PC-9 (cell line): ENCODE measurements at places on chromosomes 12 and 14.
A peak's percentile ranks its signal among the peaks of the same experiment; 100 is the strongest.

DNA sequence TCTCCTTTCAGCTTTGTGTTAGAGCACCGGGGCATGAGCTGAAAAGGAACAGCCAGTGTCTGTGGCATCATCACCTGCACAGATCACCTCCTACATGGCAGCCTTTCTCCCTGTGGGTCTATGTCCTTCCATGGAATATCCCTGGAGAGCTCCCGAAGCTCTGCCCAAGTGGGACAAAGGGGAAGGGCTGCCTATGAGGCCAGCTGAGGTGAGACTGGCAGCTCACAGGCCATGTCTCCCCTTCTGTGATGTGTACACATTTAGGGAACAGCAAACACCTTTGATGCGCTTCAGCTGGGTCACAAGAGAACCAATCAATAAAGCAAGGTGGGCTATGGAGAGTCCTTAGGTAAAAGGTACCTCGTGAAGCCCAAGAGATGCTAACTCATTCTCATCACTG is 4.1 kb downstream of the PROX2 start:
- no peak for DNase-seq
- no peaks in the 10 kb centered on the region for H3K36me3 ChIP-seq
- no peaks in the 10 kb centered on the region for H3K4me1 ChIP-seq
- peaks cover 11% of the 10 kb centered on the region for H3K27me3 ChIP-seq
- no peak overlapping the region for H3K27ac ChIP-seq

DNA sequence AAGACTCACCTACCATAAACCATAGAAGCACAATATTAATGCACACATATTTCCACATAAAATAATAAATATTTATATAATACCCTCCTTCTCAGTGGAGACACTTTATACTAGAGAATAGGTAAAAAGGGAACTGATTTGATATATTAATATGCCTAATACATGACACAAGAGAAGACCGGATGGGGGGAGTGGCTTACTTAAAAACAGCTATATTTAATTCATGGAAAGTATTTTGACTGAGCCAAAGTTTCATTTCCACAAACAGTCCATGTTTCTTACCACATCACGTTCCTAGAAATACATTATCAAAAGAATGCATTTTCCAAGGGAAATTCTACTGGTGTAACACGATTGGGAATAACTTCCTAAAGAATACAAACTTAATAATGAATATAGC is 63.4 kb downstream of the ITPR2 start:
- H3K27ac ChIP-seq = no peak overlapping the region
- H3K4me3 ChIP-seq = no peak overlapping the region
- H3K27me3 ChIP-seq = no peaks in the 10 kb centered on the region
- DNase-seq = no peak
- no peaks in the 10 kb centered on the region for H3K36me3 ChIP-seq

DNA sequence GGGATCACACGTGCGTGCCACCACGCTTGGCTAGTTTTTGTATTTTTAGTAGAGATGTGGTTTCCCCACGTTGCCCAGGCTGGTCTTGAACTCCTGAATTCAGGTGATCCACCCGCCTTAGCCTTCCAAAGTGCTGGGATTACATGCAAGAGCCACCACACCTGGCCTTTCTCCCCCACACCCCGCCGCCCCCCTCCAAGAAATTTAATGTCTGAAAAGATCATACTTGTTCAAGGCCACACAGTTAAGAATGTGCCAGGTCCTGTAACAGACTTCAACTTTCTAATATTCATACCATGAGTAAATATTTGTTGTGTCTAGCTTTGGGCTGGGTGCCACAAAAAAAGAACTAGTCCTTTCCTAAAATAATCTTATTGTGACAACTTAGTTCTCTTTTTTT is 9.1 kb downstream of the GATC start:
- DNase-seq = no peak
- no peaks in the 10 kb centered on the region for H3K4me1 ChIP-seq
- H3K27me3 ChIP-seq = no peaks in the 10 kb centered on the region
- peaks cover 17% of the 10 kb centered on the region; the same call in 1 of the 2 replicates for H3K36me3 ChIP-seq
- H3K4me3 ChIP-seq = no peak overlapping the region

DNA sequence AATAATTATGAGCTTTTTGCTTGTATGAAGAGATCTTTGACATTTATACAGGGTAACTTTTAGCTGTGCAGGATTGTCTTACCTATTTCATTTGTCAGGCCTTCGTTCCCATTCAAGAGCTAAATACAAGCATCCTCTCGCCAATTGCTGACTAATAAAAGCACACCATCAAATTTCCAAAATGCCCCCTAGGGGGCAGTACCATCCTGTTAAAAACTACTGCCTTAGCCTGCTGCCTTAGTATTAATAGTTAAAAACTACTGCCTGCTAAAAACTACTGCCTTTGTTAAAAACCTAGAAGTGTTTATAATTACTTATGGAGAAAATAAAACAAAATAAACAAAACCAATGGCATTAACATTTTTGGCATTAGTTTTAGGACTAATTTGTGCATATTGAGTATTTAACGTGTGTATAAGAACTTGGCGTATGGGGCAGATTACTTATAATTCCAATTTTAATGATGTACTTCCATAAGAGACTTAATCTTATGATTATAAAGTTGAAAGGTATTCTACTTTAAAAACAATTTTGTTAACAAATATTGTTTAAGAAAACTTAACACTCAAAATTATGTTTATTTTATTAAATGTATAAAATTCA is 3.0 kb upstream of the IFI27L2 start:
- no peaks in the 10 kb centered on the region for H3K27me3 ChIP-seq
- DNase-seq = peak; percentile 37

- H3K36me3 ChIP-seq = peaks cover 7% of the 10 kb centered on the region; the same call in 1 of the 2 replicates
- no peak overlapping the region for H3K4me3 ChIP-seq
- H3K27me3 ChIP-seq = no peaks in the 10 kb centered on the region
- peaks cover 23% of the 10 kb centered on the region for H3K4me1 ChIP-seq
These were observed 104.7 kb downstream of the PRKCH start for GRCh38 chr14:61426048-61426447.

GRCh38 chr12:75838309-75838708 is 193.3 kb downstream of the PHLDA1 start:
- no peak overlapping the region for H3K4me3 ChIP-seq
- no peak overlapping the region for H3K27ac ChIP-seq
- H3K36me3 ChIP-seq = no peaks in the 10 kb centered on the region
- H3K4me1 ChIP-seq = no peaks in the 10 kb centered on the region

DNA sequence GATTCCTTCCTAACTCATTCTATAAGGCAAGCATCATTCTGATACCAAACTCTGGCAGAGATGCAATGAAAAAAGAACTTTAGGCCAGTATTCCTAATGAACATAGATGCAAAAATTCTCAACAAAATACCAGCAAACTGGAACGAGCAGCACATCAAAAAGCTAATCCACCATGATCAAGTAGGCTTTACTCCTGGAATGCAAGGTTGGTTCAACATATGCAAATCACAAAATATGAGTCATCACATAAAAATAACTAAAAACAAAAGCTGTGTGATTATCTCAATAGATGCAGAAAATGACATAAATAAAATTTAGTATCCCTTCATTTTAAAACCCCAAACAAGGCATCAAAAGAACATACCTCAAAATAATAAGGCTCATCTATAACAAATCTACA is 98.9 kb downstream of the ACSS3 start:
- H3K36me3 ChIP-seq = no peaks in the 10 kb centered on the region
- no peaks in the 10 kb centered on the region for H3K27me3 ChIP-seq
- H3K4me1 ChIP-seq = no peaks in the 10 kb centered on the region
- DNase-seq = no peak
- H3K4me3 ChIP-seq = no peak overlapping the region

GRCh38 chr14:32225378-32225920 is 22.4 kb upstream of the RNU6-8 start:
- H3K27me3 ChIP-seq = no peaks in the 10 kb centered on the region
- no peak overlapping the region for H3K4me3 ChIP-seq
- peaks cover 32% of the 10 kb centered on the region for H3K4me1 ChIP-seq

DNA sequence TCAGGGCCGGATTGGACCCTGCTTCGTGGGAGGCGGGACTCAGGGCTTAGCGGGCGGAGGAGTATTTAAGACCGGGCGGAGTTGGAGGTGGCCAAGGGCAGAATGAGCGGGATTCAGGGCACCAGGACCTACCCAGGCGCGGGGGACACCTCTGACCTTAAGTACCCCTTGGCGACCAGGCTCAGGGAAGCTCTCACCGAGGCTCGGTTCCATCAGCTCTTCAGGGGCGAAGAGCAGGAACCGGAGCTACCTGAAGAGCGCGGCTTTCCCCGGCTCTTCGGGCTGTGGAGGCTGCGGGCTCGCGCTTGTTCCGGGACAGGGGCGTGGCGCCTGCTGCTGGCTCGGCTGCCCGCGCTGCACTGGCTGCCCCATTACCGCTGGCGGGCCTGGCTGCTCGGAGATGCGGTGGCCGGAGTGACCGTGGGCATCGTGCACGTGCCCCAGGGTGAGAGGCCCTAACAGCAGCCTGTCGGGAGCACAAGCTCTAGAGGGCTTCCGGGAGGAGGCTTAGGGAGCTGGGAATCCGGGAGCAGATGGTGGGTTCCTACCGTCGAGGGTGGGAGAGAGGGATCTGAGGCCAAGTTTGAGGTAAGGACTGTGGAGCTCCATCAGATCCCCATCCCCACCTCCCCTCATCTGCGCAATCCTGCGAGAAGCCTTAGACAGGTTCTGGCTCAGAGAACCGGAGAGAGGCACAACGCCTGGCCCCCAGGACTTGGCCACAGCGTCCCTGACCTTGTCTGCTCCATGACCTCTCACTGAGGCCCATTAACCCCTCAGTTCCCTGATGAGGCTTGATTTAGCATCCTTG is 8.4 kb downstream of the ARHGEF25 start:
- H3K4me1 ChIP-seq = no peaks in the 10 kb centered on the region
- no peak for DNase-seq
- H3K27ac ChIP-seq = no peak overlapping the region
- H3K4me3 ChIP-seq = no peak overlapping the region
- no peaks in the 10 kb centered on the region for H3K36me3 ChIP-seq

GRCh38 chr12:127060310-127060847 is 1206.6 kb upstream of the TMEM132C start:
- H3K27ac ChIP-seq = peak overlapping the region; percentile 73
- H3K36me3 ChIP-seq = no peaks in the 10 kb centered on the region; the same call in 1 of the 2 replicates
- peak; percentile 78 for DNase-seq
- no peaks in the 10 kb centered on the region for H3K27me3 ChIP-seq
- peak overlapping the region; percentile 77 for H3K4me3 ChIP-seq

DNA sequence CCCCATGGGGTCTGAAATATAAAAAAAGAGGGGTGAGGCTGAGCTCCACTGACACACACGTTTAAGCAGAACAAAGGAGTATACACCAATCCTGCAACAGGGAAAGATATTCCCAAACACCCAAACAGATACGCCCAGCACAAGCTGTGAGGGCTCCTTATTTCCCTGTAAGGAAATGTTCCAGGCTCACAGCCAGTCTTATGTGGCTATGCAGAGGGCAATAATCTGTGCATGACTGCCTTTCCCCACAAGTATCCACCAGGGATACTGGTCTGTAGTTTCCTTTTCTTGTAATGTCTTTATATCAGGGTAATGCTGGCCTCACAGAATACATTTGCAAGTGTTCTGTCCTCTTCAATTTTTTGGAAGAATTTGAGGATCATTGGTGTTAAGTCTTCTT is 141.7 kb upstream of the DAAM1 start:
- no peaks in the 10 kb centered on the region for H3K4me1 ChIP-seq
- no peak overlapping the region for H3K4me3 ChIP-seq
- no peak overlapping the region for H3K27ac ChIP-seq
- no peaks in the 10 kb centered on the region for H3K27me3 ChIP-seq
- DNase-seq = no peak

- H3K27ac ChIP-seq = no peak overlapping the region
- no peaks in the 10 kb centered on the region for H3K4me1 ChIP-seq
- no peak overlapping the region for H3K4me3 ChIP-seq
- no peaks in the 10 kb centered on the region for H3K27me3 ChIP-seq
These were observed 40.2 kb downstream of the ETV6 start for GRCh38 chr12:11689591-11690186.

GRCh38 chr12:1619587-1619986 is 9.4 kb upstream of the WNT5B start:
- H3K36me3 ChIP-seq = no peaks in the 10 kb centered on the region
- DNase-seq = no peak
- no peaks in the 10 kb centered on the region for H3K27me3 ChIP-seq
- H3K4me1 ChIP-seq = no peaks in the 10 kb centered on the region
- no peak overlapping the region for H3K27ac ChIP-seq

GRCh38 chr14:94330857-94331256 is 7.7 kb upstream of the SERPINA6 start:
- H3K36me3 ChIP-seq = no peaks in the 10 kb centered on the region
- no peaks in the 10 kb centered on the region for H3K4me1 ChIP-seq
- no peak overlapping the region for H3K27ac ChIP-seq
- no peak overlapping the region for H3K4me3 ChIP-seq
- no peaks in the 10 kb centered on the region for H3K27me3 ChIP-seq
- no peak for DNase-seq

DNA sequence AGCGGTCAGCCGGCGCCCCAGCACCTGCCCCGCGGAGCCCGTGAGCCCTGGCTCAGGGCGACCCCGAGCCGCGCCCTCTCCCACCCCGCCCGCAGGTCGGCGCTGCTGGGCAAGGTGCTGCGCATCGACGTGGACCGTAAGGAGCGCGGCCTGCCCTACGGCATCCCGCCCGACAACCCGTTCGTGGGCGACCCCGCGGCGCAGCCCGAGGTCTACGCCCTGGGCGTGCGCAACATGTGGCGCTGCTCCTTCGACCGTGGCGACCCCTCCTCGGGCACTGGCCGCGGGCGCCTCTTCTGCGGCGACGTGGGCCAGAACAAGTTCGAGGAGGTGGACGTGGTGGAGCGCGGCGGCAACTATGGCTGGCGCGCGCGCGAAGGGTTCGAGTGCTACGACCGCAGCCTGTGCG is 14.4 kb downstream of the HHIPL1 start:
- no peaks in the 10 kb centered on the region for H3K36me3 ChIP-seq
- H3K4me3 ChIP-seq = no peak overlapping the region
- no peak overlapping the region for H3K27ac ChIP-seq
- no peak for DNase-seq
- H3K4me1 ChIP-seq = no peaks in the 10 kb centered on the region

DNA sequence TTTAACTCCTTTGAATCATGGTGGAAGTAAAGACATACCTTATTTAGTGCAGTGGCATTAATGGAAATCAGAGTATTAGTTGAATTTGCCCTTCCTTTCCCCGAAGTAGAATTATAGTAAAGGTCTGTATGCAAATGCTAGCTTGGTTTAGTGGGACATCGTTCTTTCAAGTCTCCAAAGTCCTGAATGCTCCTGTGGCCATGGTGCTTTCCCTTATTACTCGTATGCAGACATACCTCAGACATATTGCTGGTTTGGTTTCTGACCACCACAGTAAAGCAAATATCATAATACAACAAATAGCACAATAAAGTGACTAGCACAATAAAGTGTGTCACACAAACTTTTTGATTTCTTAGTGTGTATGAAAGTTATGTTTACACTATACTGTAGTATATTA is 52.3 kb downstream of the MNAT1 start:
- H3K27ac ChIP-seq = no peak overlapping the region
- DNase-seq = no peak
- H3K4me3 ChIP-seq = no peak overlapping the region
- peaks cover 18% of the 10 kb centered on the region for H3K4me1 ChIP-seq

GRCh38 chr12:97940105-97940504 is 477.5 kb downstream of the RMST start:
- H3K27me3 ChIP-seq = no peaks in the 10 kb centered on the region
- H3K27ac ChIP-seq = no peak overlapping the region
- H3K36me3 ChIP-seq = no peaks in the 10 kb centered on the region
- no peaks in the 10 kb centered on the region for H3K4me1 ChIP-seq
- DNase-seq = no peak

- no peaks in the 10 kb centered on the region for H3K36me3 ChIP-seq
- DNase-seq = no peak
- H3K27ac ChIP-seq = no peak overlapping the region
- H3K27me3 ChIP-seq = peaks cover 91% of the 10 kb centered on the region
- H3K4me1 ChIP-seq = no peaks in the 10 kb centered on the region
These were observed 9.3 kb downstream of the TESPA1 start for GRCh38 chr12:54975272-54975671.
